Thymus (tissue), 14 donors: ENCODE measurements at places on chromosomes 3 and 15. TPM values are rescaled to one million over a fixed set of nuclear protein-coding genes. Genes with fewer than 3 reads are reported as not detected.

DNA sequence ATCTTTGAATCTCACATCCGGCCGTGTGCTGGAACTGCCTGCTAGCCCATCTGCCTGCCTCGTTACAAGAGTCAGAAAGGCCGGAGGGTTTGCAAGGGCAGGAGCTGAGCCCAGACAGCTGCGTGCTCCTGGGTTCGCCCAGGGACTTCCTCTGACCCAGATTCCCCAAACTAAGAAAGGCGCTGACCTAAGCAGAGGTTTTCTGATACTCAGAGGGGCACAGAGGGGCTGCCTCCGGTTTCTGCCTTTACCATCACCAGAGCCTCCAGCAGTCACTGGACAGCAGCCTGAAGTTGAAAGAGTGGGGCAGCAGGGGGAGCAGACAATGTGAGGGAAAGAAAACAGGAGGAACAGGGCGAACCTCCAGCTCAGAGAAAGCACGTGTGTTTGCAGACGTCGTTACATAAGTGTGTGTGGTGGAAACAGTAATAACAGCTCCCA lies 33.4 kb upstream of the RAD18 start:
- no peak for DNase-seq

GRCh38 chr3:149460117-149460516 lies 14.4 kb upstream of the TM4SF4 start:
- DNase-seq = no peak

The MINAR1 gene
- 0.37 TPM for polyA plus RNA-seq

The ATP13A4 gene
- 4.3 TPM for polyA plus RNA-seq

The SCAMP5 gene
- polyA plus RNA-seq = 8.4 TPM

- no peak for DNase-seq
These were observed 74.6 kb downstream of the FAM174B start for GRCh38 chr15:92580933-92581445.

- DNase-seq = peak; percentile 41
These were observed 160.0 kb upstream of the TLE3 start for GRCh38 chr15:70257573-70258248.

DNA sequence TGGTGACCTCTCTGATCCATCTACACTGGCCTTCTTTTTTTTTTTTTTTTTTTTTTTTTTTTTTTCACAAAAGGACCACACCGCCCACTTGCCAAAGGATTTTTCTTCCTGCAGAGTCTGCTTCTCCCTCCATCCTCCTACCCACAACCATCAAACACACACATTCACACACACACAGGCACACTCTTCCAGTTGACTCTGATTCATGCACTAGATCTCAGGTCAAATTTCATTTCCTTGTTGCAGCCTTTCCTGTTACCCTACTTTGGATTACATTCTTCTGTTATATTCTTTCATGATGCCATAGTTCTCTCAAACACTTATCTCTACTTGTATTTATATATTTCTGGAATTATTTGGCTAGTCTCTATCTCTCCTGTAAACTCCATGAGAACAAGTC lies 133.9 kb downstream of the STAC start:
- DNase-seq = no peak

DNA sequence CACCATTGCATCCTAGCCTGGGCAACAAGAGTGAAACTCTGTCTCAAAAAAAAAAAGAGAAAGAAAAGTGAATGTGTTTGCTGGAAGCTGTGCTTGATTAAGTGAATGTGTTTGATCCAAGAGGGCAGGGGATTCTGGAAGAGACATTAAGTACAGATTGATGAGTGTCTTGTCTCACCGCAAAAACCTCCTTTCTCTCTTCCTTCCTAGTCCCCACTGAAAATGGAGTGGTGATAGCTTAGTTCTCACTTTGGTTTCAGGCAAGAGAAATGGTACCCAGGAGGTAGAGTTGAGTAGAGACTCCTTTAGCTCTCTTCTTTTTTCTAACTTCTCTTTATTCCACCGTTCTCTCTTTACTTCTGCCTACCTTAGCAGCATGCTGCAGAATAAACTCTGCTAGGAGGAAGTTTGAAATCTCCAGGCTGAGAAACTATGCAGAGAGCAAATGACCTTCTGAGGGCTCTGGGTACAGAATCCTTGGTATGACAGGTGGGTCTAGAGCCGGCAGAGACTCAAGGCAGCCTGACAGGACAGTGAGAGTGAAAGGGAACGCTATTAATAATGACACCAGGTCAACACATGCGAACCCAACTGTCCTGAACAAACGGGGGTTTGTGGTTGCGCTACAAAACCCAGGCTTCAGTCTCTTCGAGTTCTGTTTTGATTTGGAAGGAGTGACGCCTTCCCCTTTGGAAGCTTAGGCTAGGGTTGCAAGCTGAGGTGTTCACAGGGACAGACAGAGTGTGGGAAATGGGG lies 74.9 kb downstream of the SMAD3 start:
- no peak for DNase-seq

The RYR3 gene
- 10.4 TPM for polyA plus RNA-seq

DNA sequence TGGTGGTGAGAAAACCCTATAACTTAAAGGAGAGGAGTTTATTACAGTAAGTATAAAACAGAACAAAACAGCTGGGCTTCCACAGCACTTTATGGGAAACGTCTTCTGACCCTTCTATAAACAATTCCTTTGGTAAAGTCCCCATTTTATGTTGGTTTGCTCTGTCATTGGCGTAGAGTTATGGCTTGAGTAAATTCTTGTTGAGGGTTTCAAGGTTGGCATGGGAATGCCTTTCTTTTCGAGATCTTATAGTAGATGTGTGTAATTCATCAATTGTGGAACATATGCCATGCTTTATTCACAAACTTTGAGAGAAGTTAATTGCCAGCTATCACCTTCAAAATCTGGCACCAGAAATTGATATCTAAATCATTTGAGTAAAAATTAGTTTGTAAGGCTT lies 11.6 kb upstream of the CHL1 start:
- no peak for DNase-seq

DNA sequence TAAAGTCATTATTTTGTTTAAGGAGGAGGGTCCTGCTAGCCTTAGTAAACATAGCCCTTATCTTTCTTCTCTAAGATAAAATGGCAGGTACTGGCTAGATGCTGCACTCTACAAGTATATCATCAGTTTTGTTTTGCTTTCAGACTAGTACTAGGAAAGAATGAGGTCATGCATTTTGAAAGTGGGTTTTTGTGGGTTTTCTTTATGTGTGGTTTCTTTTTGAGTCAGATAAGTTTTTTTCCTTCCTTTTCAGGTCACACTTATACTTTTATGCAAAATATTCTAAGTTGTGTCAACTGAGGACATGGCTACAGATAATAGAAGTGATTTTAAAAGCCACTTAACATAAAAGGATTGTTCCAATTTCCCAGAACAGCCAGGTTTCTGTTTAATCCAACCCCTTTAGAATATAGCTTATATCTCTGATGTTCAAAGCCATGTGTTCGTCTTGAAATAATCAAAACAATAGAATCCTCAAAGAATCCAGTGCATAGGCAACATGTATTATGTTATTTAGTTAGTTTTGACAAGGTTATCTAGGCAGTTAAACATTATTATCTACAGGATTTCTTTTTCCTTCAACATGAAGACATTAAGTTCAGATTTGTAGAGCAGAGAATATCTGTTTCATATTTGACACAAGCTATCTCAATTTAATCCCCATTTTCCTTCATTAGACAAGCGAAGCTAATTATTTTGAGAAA lies 406.2 kb downstream of the RBMS3 start:
- peak; percentile 94 for DNase-seq

- DNase-seq = no peak
These were observed 12.8 kb downstream of the APOD start for GRCh38 chr3:195570912-195571311.

The HOMER2 gene
- 5.7 TPM for polyA plus RNA-seq

The MAP4 gene
- polyA plus RNA-seq = 49.8 TPM

The SCAP gene
- 40.5 TPM for polyA plus RNA-seq

The SPTBN5 gene
- 1.6 TPM for polyA plus RNA-seq

DNA sequence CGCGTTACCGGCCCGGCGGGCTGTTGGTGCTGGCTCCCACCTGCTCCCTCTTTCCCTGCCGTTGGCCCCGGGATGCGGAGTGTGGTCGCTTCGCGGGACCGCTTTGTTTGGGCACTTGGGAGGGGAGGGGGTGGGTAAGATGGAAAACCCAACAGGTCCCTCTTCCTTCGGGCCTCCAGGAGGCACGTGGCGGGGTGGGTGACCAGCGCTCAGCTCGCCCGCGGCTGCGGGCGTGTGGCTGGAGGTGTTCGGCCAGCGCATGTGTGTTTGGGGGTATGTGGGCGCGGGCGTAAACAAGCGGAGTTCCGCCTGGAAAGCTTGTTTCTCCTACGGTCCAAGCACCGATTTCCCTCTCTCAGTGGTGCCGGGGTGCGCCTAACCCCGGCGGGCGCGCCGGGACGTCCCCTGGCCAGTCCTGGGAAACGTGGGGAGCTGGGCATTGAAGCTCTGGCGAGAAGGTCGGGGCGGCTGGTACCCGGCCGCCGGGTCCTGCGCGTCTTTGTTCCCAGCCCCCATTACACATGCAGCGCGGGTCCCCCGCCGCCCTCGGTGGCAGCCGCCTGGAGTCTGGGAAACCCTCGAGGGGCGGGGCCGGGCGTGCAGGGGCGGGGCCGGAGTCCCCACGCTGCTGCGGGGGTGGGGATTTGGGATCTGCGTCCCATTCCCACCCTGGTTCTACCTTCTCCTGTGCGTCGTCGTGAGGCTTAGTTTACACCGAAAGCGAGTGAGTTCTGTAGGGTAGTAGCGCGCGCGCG lies 1.4 kb downstream of the ACVR2B start:
- peak; percentile 8 for DNase-seq

- DNase-seq = no peak
These were observed 38.8 kb downstream of the IMPG2 start for GRCh38 chr3:101281521-101282030.

The BRK1 gene
- polyA plus RNA-seq = 222 TPM

DNA sequence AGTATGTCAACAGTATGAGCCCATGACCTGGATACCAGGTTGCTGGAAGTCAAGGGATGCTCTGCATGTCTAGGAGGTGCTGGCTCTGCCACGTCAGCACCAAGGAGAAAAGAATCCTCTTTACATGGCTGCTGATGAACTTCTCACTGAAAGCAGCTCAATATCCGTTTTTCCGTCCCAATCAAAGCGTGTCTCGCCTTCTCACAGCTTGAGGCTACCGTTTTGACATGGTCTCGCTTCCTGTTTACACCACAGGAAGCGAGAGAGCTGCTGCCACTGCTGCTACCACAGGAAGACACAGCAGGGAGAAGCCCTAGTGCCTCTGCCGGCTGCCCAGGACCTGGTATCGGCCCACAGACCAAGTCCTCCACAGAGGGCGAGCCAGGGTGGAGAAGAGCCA lies 27.3 kb downstream of the STARD5 start:
- peak; percentile 89 for DNase-seq

The LTF gene
- polyA plus RNA-seq = 64.3 TPM

GRCh38 chr3:10706156-10706739 lies 109.8 kb upstream of the SLC6A11 start:
- no peak for DNase-seq

DNA sequence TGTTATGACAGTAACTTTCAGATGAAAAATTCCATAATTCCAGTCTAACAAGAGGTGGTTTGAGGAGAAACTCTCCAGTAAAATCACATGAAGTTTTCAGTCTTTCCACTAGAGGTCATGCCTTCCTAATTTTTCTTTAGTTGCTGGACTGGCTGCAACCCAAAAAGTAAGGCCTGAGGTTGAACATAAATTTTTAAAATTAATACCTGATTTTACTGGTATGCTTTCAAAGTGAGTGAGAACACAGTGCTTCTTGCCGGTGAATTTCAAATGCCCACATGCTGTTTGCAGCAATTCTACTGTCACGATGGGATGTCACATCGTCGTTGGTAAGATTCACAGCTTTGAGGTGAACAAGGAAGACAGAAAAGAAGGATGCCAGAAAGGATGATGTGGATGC lies 89.0 kb upstream of the FGF12 start:
- no peak for DNase-seq

The ZNF662 gene
- polyA plus RNA-seq = 5.5 TPM

GRCh38 chr3:44013967-44014366 lies 227.7 kb upstream of the TOPAZ1 start:
- no peak for DNase-seq

The BNC1 gene
- polyA plus RNA-seq = 6.8 TPM
